ENCODE measurements at places on chromosomes 4 and X. TPM values are rescaled to one million over a fixed set of nuclear protein-coding genes. Genes with fewer than 3 reads are reported as not detected.

- no peak for DNase-seq
These were observed 459.9 kb upstream of the BOD1L1 start for GRCh38 chr4:14087459-14087858.

PHEX gene
- 0.38 TPM for polyA plus RNA-seq

JCHAIN gene
- polyA plus RNA-seq, result 0.96 TPM

HMX1 gene
- not detected for polyA plus RNA-seq

DNA sequence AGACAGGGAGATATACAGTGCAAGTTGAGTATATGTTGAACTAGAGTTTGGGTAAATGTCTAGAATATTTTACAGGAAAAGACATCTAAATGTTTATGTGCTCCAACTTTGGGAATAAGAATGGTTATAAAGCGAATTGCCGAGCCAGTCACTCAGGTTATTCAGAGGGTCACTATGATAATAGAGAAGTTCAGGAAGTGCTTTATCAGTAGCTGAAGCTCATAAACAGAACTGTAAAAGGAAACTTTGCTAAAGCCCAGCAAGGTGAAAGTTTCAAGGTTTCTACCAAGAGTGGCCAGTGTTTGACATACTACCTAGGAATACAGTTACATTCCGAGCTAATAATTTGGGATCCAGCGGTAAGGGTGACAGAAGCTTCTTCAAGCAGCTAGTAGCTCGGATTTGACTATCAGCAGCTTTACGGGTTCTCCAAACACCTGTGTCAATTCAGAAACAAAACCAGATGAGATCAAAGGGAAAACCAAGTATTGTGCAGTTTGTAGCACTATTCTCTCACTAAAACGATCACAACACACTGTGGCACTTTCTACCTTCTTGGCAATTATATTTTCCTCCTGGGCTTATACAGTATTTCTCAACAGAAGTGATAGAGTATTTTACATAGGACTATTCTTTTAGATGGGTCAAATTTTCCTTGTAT lies 17.2 kb upstream of the BCLAF3 start:
- no peak for DNase-seq

DNA sequence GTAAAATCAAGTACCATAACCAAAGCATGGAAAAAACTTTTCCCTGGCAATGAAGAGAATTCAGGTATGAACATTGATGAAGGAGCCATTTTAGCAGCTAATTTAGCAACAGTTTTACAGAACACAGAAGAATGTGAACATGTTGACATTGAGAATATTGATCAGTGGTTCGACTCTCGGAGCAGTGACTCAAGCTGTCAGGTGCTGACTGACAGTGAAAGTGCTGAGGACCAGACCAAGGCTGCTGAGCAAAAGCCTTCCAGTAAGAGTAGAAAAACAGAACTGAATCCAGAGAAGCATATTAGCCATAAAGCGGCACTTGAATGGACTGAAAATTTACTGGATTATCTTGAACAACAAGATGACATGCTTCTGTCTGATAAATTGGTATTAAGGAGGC lies 2.8 kb downstream of the TIGD2 start:
- no peak for DNase-seq

- no peak for DNase-seq
These were observed 65.5 kb downstream of the EVC start for GRCh38 chr4:5776510-5776909.
